Ovary (tissue), 10 donors: ENCODE measurements at places on chromosomes 16 and 17. TPM values are rescaled to one million over a fixed set of nuclear protein-coding genes. Genes with fewer than 3 reads are reported as not detected.

GRCh38 chr16:64459402-64459801 lies 662.5 kb downstream of the CDH11 start:
- no peak for DNase-seq
- H3K4me1 ChIP-seq = peaks cover 2% of the 10 kb centered on the region
- no peak overlapping the region for H3K27ac ChIP-seq
- no peaks in the 10 kb centered on the region for H3K36me3 ChIP-seq
- no peak overlapping the region for H3K4me3 ChIP-seq
- H3K27me3 ChIP-seq = no peaks in the 10 kb centered on the region

DNA sequence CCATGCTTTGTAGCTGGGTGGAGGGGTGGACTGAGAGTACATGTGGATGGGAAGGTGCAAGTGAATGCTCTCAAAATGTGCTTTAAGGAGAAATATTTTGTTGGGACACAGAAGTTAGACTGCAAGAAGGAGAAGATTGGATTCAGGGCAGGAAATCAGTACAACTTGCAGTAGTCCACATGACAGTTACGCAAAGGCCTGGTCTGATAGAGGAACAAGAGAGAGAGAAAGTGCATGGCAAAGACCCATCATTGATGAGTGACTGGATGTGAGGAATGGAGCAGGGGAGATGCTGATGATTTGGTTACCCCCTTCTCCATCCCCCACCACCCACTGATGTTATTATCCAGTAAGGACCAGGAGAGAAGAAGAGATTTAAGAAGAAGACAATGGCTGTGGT lies 472.8 kb downstream of the MAF start:
- H3K4me1 ChIP-seq = peaks cover 3% of the 10 kb centered on the region
- no peaks in the 10 kb centered on the region for H3K27me3 ChIP-seq
- H3K27ac ChIP-seq = no peak overlapping the region
- no peak for DNase-seq
- no peak overlapping the region for H3K4me3 ChIP-seq
- H3K36me3 ChIP-seq = no peaks in the 10 kb centered on the region

DNA sequence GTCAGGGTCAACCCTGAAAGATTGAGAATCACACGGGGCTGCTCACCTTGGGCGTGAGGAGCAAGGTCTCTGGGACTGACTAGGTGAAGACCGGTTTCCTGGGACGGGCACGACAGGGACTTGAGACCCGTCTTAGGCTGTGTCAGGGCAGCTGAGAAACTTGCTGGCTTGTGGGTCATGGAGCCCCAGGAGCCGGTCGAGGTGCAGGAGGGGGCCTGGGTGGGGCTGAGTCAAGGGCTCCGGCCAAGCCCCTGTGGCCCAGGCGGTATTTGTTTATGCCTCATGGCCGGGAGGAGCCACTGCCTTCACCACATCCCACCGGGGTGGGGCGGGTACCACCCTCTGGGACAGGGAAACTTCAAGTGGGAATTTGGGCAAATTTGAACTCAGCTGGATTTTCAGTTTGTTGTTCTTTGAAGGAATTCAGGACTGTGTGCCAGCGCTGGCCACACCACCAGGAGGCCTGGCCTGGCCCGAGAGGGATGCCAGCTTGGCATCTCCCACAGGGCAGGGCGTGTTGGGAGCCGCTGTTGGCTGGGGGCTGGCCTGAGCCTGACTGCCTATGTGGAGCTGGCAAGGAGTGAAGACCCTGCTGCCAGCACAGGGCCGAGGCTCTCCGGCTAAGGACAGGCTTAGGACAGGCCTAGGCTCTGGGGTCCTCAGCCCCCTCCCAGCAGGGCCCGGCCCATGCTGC lies 116.1 kb downstream of the METRNL start:
- no peaks in the 10 kb centered on the region for H3K27me3 ChIP-seq
- H3K36me3 ChIP-seq = no peaks in the 10 kb centered on the region
- peak; percentile 41 for DNase-seq
- H3K4me3 ChIP-seq = no peak overlapping the region

- no peak for DNase-seq
- H3K4me1 ChIP-seq = no peaks in the 10 kb centered on the region
- no peak overlapping the region for H3K27ac ChIP-seq
- no peak overlapping the region for H3K4me3 ChIP-seq
- no peaks in the 10 kb centered on the region for H3K27me3 ChIP-seq
Observed at GRCh38 chr17:4490109-4490591, 8.5 kb upstream of the SPNS2 start.

GRCh38 chr16:67936880-67937605 lies 393 bp upstream of the PSMB10 start:
- no peak for DNase-seq
- no peaks in the 10 kb centered on the region for H3K36me3 ChIP-seq
- peaks cover 9% of the 10 kb centered on the region for H3K4me1 ChIP-seq
- H3K27me3 ChIP-seq = no peaks in the 10 kb centered on the region

DNA sequence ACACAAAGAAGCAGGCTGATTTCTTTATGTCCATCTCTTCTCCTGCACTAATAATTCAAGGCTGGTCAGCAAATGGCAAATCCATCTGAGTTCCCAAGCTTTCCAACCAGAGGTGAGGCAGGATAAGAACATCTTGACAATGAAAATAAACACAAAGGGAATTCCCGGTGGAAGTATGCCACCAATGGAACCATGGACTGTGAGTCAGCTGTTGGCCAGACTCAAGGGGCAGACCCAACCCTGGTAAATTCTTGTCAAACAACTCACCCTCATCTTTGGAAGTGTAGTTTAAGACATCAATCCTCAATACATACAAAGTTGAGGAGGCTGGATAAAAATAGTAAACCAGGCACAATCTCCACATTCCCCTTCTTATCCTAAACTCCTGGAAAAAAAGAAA lies 74.3 kb upstream of the CES5A start:
- H3K27ac ChIP-seq = no peak overlapping the region
- H3K36me3 ChIP-seq = no peaks in the 10 kb centered on the region
- no peak overlapping the region for H3K4me3 ChIP-seq
- no peaks in the 10 kb centered on the region for H3K27me3 ChIP-seq
- no peaks in the 10 kb centered on the region for H3K4me1 ChIP-seq

DNA sequence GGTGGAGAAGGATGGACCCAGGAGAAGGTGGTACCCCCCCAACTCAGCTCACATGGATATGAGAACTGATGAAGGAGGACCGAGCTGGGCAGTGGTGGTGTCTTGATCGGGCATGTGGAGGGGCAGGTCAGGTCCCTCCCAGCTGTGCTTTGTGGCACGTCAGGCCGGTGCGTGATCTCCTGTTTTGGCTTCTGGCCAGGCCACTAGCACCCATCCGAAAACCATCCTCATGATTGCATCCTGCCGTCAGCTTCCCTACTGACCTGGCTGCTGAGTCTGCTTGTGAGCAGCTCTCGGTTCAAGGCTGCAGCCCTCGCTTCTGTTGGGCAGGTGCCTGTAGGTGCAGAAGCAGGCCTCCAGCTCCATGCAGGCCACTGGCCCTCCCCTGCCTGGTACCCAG lies 53.1 kb downstream of the PLD6 start:
- DNase-seq = no peak
- H3K4me1 ChIP-seq = no peaks in the 10 kb centered on the region
- no peak overlapping the region for H3K27ac ChIP-seq
- no peaks in the 10 kb centered on the region for H3K27me3 ChIP-seq
- no peaks in the 10 kb centered on the region for H3K36me3 ChIP-seq

DNA sequence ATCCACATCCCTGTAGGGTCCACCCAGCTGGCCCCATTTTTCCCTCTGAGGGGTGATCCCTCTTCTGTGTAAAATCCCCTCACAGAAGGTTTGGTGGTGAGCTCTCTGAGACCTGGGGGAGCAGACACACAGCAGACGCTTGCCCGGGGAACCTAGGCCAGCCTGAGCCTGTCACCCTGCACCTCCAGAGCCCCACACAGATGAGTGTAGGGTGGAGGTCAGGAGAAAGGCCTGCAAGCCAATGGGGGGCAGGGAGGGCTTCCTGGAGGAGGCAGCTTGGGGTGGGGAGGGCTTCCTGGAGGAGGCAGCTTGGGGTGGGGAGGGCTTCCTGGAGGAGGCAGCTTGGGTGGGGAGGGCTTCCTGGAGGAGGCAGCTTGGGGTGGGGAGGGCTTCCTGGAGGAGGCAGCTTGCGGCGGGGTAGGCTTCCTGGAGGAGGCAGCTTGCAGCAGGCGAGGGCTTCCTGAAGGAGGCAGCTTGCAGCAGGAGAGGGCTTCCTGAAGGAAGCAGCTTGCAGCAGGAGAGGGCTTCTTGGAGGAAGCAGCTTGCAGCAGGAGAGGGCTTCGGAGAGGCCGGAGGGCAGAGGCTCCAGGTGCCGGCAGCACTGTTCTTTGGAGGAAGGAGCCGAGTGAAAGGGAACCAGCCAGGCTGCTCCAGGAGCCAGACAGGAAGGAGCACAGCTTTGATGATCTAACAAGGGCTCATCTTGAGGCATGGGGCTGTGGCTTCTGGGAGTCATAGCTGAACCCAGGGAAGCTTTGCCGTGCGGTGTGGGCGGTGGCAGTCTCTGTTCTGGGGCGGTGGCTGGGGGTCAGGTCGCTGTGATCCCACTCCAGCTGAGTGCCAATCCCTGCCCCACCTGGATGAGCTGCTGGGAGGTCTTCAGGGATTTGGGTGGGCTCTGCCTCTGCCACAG lies 83.7 kb upstream of the ZNF469 start:
- H3K4me3 ChIP-seq = no peak overlapping the region
- no peaks in the 10 kb centered on the region for H3K27me3 ChIP-seq
- no peak overlapping the region for H3K27ac ChIP-seq
- DNase-seq = no peak
- H3K4me1 ChIP-seq = peaks cover 5% of the 10 kb centered on the region
- H3K36me3 ChIP-seq = no peaks in the 10 kb centered on the region

DNA sequence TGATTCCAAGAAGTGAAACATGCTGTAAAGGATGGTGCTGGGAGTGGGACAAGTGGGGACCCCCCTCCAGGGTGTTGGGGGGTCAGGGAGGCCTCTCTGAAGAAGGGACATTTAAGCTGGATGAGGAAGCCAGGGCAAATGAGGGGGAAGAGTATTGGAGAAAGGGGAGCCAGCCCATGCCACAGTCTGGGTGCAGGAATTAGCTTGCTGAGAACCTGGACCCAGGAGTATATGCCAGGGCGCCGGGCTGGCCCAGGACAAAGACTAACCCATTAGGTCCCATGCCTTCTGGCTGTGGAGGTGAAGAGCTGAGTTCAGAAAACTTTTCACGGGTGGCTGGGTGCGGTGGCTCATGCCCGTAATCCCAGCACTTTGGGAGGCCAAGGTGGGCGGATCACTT lies 45.6 kb upstream of the PIK3R6 start:
- H3K27ac ChIP-seq = no peak overlapping the region
- no peaks in the 10 kb centered on the region for H3K36me3 ChIP-seq
- H3K4me1 ChIP-seq = no peaks in the 10 kb centered on the region
- no peaks in the 10 kb centered on the region for H3K27me3 ChIP-seq
- H3K4me3 ChIP-seq = no peak overlapping the region

GRCh38 chr17:49582789-49583188 lies 7.1 kb downstream of the NXPH3 start:
- no peak overlapping the region for H3K27ac ChIP-seq
- H3K4me3 ChIP-seq = no peak overlapping the region
- DNase-seq = no peak
- no peaks in the 10 kb centered on the region for H3K36me3 ChIP-seq
- H3K27me3 ChIP-seq = no peaks in the 10 kb centered on the region

DNA sequence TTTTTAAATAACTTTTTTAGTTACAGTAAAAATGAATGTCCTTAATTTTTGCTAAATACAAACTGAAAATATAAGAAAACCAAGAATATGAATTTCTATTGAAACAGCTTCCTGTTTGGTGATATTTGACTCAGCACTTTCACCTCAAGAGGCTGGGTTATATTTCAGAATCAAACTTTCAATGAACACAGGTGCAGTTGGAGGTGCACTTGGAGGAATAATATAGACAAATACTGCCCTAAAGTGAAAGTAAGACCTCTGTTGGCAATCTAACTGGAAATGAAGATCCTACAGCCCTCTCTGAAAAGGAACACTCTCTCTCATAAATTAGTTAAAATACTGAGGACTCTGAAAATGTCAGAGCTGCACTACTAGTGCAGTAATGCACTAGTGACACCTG lies 106.2 kb downstream of the BRIP1 start:
- H3K4me1 ChIP-seq = no peaks in the 10 kb centered on the region
- DNase-seq = no peak
- H3K27ac ChIP-seq = no peak overlapping the region
- no peaks in the 10 kb centered on the region for H3K27me3 ChIP-seq

- H3K4me3 ChIP-seq = no peak overlapping the region
- H3K4me1 ChIP-seq = no peaks in the 10 kb centered on the region
- DNase-seq = no peak
- H3K36me3 ChIP-seq = no peaks in the 10 kb centered on the region
Observed at GRCh38 chr16:69465881-69466280, 41.5 kb downstream of the CYB5B start.

GRCh38 chr16:81539009-81539758 lies 94.6 kb downstream of the CMIP start:
- H3K27ac ChIP-seq = no peak overlapping the region
- H3K27me3 ChIP-seq = no peaks in the 10 kb centered on the region
- H3K4me3 ChIP-seq = no peak overlapping the region
- H3K36me3 ChIP-seq = no peaks in the 10 kb centered on the region

DNA sequence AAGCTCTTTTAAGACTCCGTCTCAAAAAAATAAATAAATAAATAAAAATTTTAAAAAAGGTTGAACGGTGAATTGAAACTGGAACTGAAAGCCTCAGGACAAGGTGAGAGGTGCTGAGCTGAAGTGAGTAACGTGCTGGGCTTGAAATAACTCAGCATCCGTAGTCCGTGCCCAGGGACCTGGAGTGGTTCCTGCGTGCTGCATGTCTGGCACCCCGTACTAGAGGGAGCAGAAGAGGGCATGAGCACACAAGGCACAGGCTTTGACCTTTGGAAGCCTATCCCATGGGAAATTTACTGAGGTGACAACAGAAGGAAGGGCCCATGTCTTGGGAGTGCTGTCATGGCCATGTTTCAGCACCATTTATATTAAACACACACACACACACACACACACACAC lies 4.5 kb upstream of the MEIOB start:
- peaks cover 5% of the 10 kb centered on the region for H3K4me1 ChIP-seq
- H3K4me3 ChIP-seq = no peak overlapping the region
- H3K27ac ChIP-seq = no peak overlapping the region
- no peak for DNase-seq
- H3K36me3 ChIP-seq = no peaks in the 10 kb centered on the region

DNA sequence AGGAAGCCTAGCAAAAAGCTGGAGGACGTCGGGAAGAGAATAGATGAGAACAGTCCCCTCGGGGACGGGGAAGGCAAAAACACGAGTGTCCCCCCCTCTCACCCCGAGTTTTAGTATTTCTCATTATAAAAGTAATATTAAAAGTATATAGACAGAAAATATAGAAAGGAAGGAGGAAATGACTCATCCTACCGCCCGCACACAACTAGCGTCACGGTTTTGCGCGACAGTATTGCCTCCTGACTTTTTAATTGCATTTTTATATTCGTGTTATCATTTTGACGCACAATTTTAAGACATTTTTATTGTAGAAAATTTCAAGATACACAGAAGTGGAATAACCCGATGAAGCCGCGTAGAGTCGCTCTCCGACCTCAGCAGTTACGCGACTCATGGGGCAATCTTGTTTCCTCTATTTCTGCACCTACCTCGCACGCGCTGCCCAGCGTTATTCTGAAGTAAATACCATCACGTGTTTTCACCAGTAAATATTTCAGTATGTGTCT lies 652 bp upstream of the SLC25A19 start:
- DNase-seq = peak; percentile 55
- no peaks in the 10 kb centered on the region for H3K27me3 ChIP-seq
- no peaks in the 10 kb centered on the region for H3K36me3 ChIP-seq
- H3K4me1 ChIP-seq = no peaks in the 10 kb centered on the region
- H3K27ac ChIP-seq = peak overlapping the region; percentile 75
- H3K4me3 ChIP-seq = peak overlapping the region; percentile 66

The ETV4 gene
- 0.57 TPM for total RNA-seq

The CHST6 gene
- total RNA-seq = 0.18 TPM

The ZNF689 gene
- 10.2 TPM for total RNA-seq

The TTYH2 gene
- total RNA-seq = 12.4 TPM

The DNAAF1 gene
- total RNA-seq = 42.6 TPM

The BCAR1 gene
- total RNA-seq = 46.6 TPM
